ENCODE measurements at places on chromosomes 7 and 10. TPM values are rescaled to one million over a fixed set of nuclear protein-coding genes. Genes with fewer than 3 reads are reported as not detected.

GRCh38 chr7:50594734-50595485 lies 29.7 kb upstream of the DDC start:
- peaks cover 26% of the 10 kb centered on the region for H3K4me1 ChIP-seq
- H3K27me3 ChIP-seq = peaks cover 13% of the 10 kb centered on the region
- peak overlapping the region; percentile 36 for H3K27ac ChIP-seq
- no peak for DNase-seq
- no peak overlapping the region for H3K4me3 ChIP-seq

Gene PRKRIP1
- 39.1 TPM for total RNA-seq

DNA sequence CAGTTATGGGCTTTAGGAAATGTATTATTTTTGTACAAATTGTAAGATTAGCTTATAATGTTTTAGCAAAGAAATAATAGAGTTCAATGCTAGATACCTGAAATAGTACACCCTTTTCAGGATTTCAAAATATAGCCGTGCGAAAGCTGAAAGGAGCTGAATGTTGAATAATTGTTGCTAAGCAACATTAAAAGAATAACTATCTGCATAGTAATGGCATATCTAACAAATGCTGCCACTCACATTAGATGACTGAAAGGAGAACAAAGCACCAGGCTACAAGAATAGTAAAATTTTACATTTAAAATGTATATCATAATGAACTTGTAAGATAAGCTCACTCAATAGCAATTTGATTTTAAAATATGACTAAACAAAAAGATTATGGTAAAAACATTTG lies 82.5 kb downstream of the SDHAF3 start:
- DNase-seq = no peak
- no peak overlapping the region for H3K4me3 ChIP-seq
- no peak overlapping the region for H3K27ac ChIP-seq
- H3K4me1 ChIP-seq = no peaks in the 10 kb centered on the region

Gene MBL2
- total RNA-seq = not detected

DNA sequence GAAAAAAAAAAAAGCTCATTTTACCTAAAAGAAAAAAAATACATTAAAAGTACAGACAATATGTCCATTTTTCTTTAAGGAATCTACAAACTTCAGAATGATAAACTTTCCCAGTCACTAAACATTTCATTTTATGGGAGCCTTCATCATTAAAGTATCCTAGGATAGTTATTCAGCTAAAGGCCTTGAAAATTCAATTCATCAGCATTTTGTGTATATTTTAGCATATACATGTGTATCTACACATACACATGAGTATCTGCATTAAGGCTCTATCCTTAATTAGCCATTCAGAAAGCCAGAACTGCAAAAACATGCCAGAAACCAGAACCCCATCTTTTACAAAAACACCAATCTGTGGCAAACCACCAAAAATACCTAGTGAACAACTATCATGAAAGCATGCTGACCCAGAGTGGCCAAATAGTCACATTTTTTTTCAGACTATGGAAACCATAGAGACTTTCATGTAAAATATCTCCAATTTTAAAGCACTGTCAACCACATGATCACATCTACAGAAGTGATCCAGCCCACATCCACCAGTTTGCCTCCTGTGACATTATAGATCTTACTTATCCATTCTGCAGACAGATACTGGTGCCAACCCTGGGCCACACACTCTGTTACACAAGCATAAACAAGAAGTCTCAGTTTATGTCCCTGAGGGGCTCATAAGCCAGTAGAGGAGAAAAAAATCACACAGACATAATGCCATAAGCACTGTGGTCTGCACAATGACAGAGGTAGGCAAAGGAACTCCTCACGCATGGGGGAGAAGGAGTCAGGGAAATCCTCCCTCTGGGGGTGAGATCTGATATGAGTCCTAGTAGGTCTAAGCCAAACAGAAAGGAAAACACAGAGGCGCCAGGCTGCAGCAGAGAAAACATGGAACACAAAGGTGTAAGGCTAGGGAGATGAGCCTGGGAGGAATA lies 79.2 kb downstream of the SRPK2 start:
- no peaks in the 10 kb centered on the region for H3K36me3 ChIP-seq
- no peak for DNase-seq
- H3K27me3 ChIP-seq = no peaks in the 10 kb centered on the region
- no peak overlapping the region for H3K27ac ChIP-seq
- no peak overlapping the region for H3K4me3 ChIP-seq

Gene TCF7L2
- total RNA-seq = 2.2 TPM
